NCI-H226 (cell line): ENCODE measurements at places on chromosomes 3 and 15.

GRCh38 chr15:33946152-33946551 is 22.1 kb upstream of the CHRM5 start:
- DNase-seq, result peak; percentile 21

- no peak for DNase-seq
These were observed 1122.0 kb upstream of the ALCAM start for GRCh38 chr3:104244680-104245220.

GRCh38 chr3:98551236-98551635 is 19.5 kb downstream of the GPR15 start:
- no peak for DNase-seq

DNA sequence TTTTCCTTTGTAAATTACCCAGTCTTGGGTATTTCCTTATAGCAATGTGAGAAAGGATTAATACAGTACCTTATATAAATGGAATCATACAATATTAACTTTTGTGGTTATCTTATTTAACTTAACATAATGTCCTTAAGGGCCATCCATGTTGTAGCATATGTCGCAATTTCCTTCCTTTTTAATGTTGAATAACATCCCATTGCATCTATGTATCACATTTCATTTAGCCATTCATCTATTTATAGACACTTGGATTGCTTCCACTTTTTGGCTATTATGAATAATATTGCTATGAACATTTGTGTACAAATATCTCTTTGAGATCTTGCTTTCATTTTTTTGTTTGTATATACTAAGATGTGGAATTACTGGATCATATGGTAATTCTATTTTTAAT is 342.2 kb downstream of the PDCD6IP start:
- no peak for DNase-seq

DNA sequence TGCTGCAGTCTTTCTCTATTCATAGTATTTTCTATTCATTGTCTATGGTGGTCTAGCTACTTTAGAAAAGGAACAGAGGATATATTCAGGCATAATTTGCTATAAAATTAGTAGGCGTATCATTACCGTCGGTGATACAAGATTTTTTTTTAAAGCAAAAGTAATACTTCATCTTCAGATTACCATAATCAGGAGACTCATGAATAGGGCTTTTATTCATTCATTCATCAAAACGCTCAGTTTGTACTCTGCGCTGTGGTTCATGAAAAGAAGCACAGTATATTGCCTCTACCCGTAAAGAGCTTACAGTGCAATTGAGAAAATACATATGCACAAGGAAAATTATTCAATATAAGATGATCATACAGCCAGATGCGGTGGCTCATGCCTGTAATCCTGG is 136.7 kb upstream of the CHRM5 start:
- DNase-seq, result no peak

GRCh38 chr15:43769584-43770228 is 7.1 kb downstream of the ELL3 start:
- DNase-seq, result no peak

DNA sequence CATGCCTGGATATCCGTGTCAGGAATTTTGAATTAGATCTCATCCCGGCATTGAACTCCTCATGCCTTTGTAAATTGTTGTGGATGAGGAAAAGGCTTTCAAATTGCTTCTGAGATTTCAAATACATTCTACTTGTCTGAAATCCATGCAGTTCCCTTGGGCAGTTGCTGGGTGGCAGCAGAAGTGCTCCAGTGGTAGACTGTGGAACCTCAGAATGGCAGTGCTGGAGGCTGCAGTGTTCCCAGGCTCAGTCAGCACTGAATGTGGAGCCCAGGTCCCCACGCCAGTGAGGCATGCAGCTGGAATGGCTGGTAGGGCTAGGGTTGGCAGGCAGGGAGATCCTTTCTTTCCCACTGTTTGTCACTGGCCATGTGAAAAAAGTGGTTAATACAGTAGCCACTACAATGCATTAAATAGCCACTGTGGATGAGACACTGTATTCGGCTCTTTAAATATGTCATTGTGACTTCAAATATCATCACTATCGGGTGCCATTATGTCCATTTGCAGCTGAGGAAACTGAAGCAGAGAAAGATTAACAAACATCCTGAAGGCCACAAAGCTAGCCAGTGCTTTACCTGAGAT is 98.6 kb downstream of the TPRG1 start:
- DNase-seq, result peak; percentile 69

GRCh38 chr3:28916713-28917499 is 364.0 kb upstream of the RBMS3 start:
- DNase-seq, result peak; percentile 29

GRCh38 chr15:45009046-45009445 is 13.9 kb upstream of the SORD start:
- no peak for DNase-seq

DNA sequence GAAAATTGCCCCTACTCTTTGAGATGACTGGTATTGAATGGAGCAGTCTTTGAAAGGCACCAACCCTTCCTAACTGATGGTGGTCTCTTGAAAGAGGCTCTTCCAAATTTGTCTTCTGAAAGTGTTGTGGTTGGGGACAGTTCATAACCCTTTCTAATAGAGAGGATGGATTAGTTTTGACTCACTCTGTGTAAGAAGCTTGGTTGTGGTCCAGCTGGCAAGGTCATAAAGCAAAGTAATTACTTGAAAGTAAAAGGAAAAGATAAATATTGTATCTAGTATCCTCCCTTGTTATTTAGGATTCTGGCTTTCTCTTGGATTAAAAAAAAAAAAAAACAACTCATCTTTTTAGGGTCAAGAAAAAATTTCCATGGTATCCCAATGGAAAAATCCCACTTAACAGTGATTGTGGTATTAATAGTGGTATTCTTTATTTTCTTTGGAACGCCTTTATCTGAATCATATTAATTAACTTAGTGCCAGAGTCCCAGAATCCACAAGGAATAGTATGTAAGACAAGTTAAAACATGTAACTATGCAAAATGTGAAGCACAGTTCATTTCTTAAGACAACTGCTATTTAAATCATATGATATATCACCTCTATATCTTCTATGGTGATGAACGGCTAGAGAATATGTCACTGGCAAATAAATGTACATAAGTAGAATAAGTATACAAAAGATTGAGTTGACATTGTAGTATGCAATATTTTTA is 469.3 kb upstream of the CDIN1 start:
- DNase-seq, result no peak

- peak; percentile 43 for DNase-seq
These were observed 227.6 kb downstream of the KLF13 start for GRCh38 chr15:31554261-31554660.

GRCh38 chr3:124800076-124800475 is 69.8 kb downstream of the UMPS start:
- no peak for DNase-seq

DNA sequence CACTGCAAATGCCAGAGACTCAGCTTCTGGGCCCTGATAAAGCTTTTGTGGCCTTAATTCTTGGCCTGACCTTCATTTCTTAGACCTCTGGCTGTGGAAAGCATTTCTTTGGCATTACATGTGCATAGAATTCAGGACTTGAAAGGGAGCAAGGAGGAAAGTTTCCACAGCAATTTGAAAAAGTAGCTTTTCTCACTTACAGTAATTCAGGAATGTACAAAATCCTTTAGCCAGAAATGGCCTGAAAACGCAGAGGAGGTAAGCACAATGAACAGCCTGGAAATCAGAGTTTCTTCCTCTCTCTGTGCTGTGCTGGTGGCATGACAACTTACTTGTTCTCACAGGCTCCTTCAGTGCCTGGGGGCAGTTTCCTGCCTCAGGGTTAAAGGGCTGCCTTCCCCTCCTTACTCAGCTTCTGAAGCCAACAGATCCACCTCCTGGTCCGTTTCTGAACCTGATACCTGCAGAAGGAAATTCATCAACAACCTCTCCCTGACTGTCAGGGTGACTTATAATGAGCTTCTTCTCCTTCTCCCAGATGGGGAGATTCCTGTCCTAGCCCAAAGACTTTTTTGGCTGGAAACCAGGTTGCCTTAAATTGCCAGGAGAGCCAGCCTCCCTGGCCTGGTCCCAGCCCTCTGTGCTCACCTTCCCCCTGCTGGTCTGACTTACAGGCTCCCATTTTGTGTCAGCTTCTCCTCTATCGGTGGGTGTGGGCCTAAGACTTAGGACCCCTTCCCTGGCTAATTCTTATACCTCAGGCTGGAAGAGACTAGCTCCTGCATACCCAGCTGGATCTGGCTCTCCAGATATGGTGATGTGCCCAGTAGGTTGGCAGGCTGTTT is 102.3 kb downstream of the MYRIP start:
- peak; percentile 16 for DNase-seq

DNA sequence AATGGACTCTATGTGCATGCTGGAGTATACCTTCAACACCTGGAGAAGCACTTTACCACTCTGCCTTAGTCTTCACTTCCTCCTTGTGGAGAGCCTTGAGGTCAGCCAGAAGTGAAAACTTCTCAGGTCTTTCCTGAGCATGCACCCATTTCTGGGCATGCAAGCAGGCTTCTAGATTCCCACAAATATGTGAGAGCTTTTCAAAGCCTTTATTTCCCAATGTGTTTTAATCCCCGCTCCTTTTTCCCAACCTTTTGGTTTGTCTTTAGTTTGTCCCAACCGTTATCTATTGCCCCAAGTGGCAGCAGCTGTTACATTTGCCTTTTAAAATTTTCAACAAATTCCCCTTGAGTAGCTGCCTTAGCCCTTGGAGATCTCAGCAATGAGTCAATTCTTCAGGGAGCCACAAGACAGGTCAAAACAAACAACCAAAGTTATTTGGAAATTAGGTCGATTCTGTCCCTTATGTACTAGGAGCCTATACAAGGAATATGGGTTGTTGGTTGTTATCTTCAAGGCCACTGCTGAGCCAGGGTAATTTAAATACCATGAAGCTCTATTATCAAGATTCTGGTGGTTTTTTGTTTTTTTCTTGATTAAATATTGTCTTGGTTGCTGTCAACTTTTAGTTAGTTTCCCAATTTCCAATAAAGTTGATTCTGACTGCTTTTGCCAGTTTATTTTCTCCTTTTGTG is 44.4 kb downstream of the LSM3 start:
- no peak for DNase-seq

DNA sequence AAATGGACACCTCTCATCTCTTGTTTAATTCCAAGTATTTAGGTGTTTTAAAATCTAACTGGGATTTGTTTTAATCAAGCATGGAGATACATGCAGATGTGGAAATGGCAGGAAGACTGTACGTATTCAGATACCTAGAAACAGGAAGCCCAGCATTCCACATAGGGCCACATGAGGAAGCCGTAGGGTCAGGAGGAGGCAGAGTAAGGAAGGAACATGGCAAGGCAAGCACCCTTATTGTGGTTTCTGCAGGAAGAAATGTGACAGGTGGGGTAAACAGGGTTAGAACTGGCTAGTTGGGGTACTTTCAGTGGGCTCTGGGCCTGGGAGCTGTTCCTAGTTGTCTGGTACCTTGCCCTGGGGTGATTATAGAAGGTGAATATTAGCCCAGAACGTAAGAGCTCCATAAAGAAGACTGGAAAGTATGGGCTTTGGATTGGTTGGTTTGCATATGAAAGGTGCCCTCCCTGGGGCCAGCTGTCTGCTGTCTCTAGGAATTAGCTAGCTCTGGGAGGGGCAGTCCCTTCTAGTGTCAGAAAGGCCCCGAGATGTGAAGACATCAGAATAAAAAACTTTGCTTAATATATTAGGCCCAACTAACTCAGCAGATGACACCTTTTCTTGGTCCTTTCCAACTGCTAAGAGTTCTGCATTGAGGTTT is 107.7 kb upstream of the CADPS start:
- DNase-seq, result no peak

DNA sequence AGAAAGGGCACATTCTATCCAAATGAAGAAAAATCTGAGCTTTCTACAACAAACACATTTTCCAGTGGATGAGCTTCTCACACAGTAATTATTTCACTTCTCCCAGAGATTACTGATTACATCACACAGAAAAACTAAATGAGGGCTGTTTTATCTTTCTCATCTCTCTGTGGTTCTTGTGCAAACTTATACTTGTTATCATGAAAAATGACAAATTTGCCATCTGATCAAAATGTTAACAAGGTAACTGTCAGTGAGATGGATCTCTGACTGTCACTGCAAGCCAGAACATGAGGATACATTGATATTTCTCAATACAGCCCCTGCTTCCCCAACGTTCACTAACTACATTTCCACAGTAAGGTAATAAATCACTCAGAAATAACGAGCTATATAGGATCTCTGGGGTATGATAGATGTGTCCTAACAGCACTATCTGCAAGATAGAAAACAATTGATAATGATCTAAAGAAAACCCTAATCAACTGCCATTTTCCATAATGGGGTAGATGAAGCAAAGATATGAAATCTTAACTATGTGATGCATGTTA is 829.3 kb upstream of the CFAP20DC start:
- no peak for DNase-seq

DNA sequence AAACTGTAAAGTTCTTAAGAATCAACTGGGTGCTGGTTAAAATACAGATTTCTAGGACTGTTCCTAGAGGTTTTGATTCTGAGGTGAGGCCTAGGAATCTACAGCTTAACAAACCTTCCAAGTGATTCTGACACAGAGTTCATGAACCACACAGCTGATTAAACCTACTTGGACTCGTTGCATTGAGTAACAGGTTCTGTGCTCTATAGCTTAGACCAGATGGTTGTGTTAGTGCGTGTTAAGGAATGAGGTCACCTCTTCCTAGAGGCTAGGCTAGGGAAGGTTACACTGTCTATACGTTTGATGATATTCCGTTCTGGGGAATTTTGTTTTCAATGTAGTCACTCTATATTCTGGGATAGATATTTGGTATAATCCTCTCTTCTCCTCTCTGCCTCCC is 21.9 kb downstream of the EID1 start:
- DNase-seq, result no peak

GRCh38 chr3:47362701-47363100 is 18.1 kb upstream of the PTPN23 start:
- DNase-seq, result no peak

- DNase-seq, result no peak
These were observed 699.9 kb upstream of the ZNF385D start for GRCh38 chr3:22450786-22451400.

DNA sequence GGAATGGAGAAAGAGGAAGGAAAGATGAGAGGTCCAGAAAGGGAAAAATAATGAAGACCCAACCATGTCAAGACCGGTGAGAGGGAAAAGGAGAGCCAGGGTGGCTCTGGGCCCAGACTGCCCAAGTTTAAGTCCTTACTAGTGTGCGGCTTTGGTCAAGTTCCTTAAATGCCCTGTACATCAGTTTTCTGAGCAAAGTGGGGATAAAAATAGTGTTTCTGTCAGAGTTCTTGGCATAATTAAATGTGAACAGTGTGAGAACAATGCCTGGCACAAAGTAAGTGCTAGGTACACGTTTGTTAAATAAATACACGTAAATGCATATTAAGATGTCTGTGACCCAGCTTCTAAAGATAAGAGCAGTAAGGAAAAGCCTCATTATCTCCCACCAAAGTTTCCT is 23.8 kb downstream of the WWTR1 start:
- no peak for DNase-seq

DNA sequence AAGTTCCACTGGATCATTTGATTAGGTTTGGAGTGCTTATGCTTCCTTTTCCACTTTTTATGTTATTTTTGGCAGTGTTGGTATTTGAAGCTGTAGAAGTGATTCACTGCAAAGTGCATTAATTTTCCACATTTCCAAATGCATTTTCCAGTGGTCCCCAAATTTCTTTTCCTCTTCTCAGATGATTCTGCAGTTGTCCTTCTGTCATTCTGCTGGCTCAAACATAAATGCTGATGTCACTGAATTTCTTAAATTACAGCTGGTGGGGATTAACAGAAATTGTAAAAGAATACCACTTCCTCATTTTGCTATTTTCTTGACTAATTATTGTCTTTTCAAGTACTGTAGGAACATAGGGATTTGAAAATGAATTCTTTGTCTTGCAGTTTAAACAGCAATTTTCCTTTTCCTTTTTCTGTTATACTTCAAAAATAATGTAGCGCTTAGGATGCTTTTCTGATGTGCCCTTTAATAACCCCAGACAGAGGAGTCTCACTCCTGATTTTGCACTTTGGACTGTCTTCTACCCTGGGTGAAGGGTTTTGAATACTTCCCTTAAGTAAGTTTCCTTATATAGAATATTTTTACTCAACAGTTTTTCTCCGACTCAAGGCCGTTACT is 25.0 kb downstream of the MITF start:
- no peak for DNase-seq
